Cortex of kidney (tissue), 1 donor: ENCODE measurements at places on chromosomes 7 and 10.

DNA sequence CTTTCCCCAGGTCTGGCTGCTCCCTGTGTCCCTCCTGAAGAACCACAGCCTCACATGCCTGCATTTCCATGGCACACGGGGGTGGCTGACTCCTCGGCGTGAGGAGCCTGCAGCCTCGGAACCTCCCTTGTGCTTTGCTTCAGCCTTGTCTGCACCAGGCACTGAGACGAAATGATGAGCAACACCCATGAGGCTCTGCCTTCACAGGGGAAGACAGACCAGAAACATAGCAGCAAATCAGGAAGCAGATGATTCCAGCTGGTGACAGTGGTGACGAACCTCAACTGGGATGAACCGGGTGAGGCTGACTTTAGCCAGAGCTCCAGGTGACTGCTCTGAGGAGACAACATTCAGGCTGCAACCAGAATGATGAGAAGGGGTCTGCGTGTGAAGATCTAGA lies 84.5 kb upstream of the SMNDC1 start:
- DNase-seq: no peak

DNA sequence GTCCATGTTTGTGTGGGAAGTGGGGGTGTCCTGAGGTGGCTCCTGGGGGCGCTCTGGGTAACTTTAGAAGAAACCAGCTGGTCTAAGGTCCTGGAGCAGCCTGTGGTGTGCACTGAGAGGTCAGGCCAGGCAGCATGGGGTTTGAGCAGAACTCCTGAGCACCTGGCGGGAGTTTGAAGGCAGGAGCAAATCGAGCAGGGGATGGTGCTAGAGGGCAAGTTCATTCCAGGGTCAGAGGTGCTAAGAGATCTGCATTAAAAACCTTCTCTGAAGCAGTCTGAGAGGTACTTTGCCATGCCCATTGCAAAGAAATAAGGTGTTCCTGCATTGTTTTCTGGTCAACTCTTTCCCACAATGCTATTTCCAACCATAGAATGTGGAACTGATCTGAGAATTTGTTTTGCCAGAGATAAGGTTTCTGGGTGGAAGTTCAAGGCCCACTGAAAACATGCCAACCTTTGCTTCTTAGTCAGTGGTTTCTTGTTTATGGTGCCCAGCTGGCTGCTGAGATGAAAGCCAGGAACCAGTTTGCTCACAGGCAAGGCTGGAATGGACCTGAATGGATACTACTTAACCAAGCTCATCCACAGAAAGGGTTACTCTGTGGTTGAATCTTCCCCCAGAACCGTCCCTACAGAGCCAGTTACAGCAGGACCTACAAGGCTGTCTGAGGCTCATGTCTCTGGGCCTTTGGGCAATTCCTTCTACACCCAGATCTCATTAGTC lies 136.3 kb upstream of the TMEM72 start:
- DNase-seq: no peak

GRCh38 chr7:151427705-151428377 lies 12.1 kb downstream of the CRYGN start:
- DNase-seq: no peak

- no peak for DNase-seq
These were observed at the start of gene ASB13 for GRCh38 chr10:5666008-5666840. TSS of gene ASB13 (minus strand) at chr10:5666595. CDS start at chr10:5666551, 44 bp downstream.

DNA sequence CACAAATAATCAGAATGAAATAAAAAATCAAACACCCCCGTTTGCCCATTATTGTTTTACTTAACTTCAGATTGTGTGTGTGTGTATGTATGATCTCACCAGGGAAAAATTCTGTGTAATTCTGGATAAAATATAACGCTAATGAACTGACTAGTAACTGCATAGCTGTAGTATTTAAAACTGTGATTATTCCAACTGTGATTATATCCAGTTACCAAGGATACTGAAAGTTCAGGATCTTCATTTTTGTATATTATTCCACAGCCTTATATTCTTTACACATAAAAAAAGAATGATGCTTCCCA lies 2.9 kb downstream of the TWIST1 start:
- no peak for DNase-seq

- no peak for DNase-seq
These were observed 444.1 kb downstream of the NRG3 start for GRCh38 chr10:82319074-82319473.
